Cardiac fibroblast (primary cell): ENCODE measurements at places on chromosomes 12 and 14.

GRCh38 chr14:69490219-69490918 is 5.8 kb downstream of the PLEKHD1 start:
- DNase-seq: no peak

GRCh38 chr12:109475993-109476806 is 900 bp downstream of the KCTD10 start:
- DNase-seq: peak; percentile 29

GRCh38 chr12:130353081-130353480 is 15.4 kb downstream of the PIWIL1 start:
- DNase-seq: no peak

GRCh38 chr12:66495709-66496108 is 183.2 kb downstream of the GRIP1 start:
- no peak for DNase-seq
